Activated effector memory CD4-positive, alpha-beta T cell treated with Interleukin-2 at 50 U/mL for 16 hours (primary cell): ENCODE measurements at places on chromosomes 5 and 9.

GRCh38 chr5:1091632-1092031, 20.2 kb downstream of the SLC12A7 start:
- DNase-seq, result no peak

DNA sequence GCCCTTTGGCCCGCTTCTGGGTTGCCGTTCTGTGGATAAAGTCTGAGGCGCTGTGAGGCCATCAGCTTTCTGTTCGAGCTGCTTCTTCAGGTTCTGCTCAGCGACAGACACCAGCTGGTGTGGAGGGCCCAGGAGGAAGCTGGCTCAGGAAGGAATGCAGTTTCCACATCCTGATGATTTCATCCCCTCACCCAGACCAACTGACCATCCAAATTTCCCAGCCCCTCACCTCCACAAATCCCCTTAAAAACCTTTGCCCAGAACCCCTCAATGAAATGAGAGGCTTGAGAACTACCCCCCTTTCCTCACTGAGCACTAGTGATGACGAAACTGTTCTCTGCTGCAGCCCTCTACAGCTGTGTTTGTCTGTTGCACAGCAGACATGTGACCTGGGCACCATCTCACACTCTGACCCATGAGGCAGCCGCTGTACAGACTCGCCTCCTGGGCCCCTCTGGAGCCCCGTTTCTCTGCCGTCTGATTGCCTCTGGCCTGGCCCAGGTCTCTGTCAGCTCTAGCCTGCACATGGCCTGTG, 45.4 kb downstream of the SPATA31C2 start:
- no peak for DNase-seq

GRCh38 chr5:143874312-143874711, 62.4 kb downstream of the HMHB1 start:
- DNase-seq, result no peak

DNA sequence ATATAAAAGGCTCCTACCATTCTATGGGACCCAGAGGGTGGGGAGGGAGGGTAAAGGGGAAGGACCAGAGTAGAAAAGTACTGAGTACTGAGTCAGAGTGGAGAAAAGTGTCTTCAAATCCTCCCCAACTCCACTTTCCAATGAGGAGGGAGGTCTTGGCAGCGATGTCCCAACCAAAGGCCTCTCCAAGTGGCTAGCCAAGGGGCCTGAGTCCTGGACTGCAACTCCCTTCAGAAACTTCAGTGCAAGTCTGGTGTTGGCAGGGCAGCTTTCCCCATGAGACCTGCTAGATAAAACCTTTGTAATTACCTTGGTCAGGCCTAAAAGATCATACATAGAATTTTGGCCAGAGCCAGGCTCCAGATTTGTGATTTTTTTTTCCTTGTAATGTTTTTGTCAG, 111.3 kb upstream of the TNPO1 start:
- no peak for DNase-seq

DNA sequence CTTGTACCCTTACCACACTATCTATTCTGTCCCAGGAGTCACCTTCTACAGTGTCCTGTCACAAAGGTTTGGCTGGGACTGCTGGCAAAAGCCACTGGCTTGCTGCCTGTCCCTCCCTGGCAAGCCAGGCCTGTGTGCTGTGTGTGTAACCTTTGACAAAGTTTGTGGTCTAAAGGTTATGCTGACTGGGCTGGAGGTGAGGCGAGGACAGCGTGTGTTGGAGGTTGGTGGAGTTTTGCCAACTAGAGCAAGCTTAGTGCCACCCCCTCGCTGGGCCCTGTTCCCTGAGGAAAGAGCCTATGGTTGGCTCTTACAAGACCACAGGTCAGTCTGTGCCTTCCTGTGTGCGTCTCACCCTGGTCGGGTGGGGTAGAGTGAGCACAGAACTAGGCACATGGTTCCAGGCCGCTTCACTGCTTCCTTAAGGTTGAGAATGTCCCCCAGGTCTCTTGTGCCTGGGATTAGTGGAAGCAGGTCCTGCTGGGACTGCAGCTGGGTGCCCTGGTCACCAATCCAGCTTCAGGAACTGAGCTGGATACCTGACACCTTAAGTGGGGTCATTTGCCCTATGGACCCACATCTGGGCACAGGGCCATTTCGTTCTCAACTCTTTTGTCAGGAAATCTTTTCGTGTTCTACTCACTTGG, 152.2 kb downstream of the GADD45G start:
- no peak for DNase-seq

- no peak for DNase-seq
These were observed 229.8 kb downstream of the DRD1 start for GRCh38 chr5:175214152-175214551.

DNA sequence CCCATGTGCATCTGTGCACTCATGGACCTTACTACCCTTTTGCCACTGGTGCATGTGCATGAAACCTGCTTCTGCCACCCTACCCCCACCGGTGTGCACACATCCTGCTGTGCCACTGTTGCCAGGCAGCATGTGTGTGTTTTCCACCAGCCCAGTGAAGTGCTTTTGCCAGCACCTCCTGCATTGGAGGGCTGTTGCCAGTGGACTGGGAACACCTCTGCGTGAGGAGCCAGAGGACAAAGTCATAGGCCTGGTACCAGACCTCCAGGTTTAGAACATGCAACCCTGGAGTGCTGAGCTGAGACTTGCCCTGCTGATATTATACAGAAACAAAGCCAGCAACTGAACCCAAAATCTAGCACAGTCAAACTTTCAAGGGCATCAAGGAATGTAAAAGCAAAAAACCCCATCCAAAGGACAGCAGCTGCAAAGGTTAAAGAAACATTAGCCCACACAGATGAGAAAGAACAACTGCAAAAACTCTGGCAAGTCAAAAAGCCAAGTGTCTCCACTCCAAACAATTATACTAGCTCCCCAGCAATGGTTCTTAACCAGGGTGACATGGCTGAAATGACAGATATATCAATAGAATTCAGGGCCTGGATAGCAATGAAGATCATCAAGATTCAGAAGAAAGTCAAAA, 70.6 kb upstream of the PTPN3 start:
- DNase-seq, result no peak

DNA sequence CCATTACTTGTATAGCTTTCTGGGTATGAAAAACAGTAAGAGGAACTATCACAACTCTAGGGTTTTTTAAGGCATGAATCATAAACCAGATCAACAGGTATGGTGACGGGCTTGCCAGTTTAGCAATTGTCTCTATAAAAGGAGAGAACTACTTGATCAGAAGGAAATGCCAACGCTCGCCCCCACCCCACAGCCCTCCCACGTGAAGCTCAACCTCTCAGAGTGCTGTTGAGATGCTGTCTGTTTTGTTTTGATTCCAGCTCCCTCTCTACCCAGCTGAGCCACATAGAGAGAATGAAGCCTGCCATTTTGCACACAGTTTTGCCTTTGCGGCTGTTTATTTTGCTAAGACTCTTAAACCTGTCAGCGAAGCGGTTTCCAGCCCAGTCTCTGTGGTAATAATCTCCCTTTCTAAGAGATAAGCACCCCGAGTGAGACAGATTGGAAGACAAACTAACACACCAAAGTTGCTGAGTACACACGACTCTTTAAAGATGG, 257.9 kb upstream of the ANKRD55 start:
- no peak for DNase-seq

- DNase-seq, result no peak
These were observed 1379.3 kb upstream of the ACO1 start for GRCh38 chr9:31005086-31005665.

DNA sequence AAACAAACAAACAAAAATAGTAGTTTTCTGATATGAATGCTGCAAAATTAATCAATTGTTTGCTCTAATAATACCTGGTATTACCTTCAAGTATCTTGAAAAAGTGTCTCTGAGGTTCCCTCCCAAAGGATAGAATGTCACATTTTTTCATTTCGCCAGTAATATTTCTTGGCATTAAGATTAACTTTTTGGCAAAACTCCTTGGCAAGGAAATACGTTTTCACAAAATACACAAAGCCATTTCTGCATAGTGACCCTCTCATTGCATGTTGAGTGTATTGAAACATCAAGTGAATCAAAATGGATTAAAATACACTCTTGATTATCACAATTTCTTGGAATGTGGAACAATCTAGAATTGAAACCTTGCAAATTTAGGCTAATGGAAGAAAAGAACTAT, 230.5 kb downstream of the ATPSCKMT start:
- DNase-seq, result no peak

GRCh38 chr5:159805021-159805420, 111.3 kb upstream of the ADRA1B start:
- no peak for DNase-seq

- no peak for DNase-seq
These were observed 371.4 kb downstream of the TLE1 start for GRCh38 chr9:81317939-81318338.

GRCh38 chr5:62326302-62326701, 20.3 kb downstream of the KIF2A start:
- no peak for DNase-seq

- DNase-seq, result no peak
These were observed 217.6 kb upstream of the PIK3R1 start for GRCh38 chr5:67997892-67998457.
